ENCODE measurements at places on chromosomes 7 and 10. TPM values are rescaled to one million over a fixed set of nuclear protein-coding genes. Genes with fewer than 3 reads are reported as not detected.

Gene HGF
- not detected for total RNA-seq

Gene PIK3CG
- total RNA-seq: 47.2 TPM

Gene MRLN
- total RNA-seq: not detected

Gene SLC13A1
- not detected for total RNA-seq

Gene OR2A5
- total RNA-seq: not detected

Gene FFAR4
- total RNA-seq: not detected

Gene CHST3
- not detected for total RNA-seq

Gene AOC1
- total RNA-seq: not detected

Gene CNPY1
- total RNA-seq: not detected

Gene POLR2J2
- 16.2 TPM for total RNA-seq

Gene SPDYE5
- not detected for total RNA-seq

Gene DPYSL4
- total RNA-seq: not detected

Gene DENND11
- total RNA-seq: 9.9 TPM

Gene RALA
- total RNA-seq: 31.0 TPM

Gene LRRC61
- total RNA-seq: not detected

Gene C10orf143
- total RNA-seq: 6.1 TPM

GRCh38 chr7:696812-697551 is 29.5 kb upstream of the DNAAF5 start:
- no peak for DNase-seq

DNA sequence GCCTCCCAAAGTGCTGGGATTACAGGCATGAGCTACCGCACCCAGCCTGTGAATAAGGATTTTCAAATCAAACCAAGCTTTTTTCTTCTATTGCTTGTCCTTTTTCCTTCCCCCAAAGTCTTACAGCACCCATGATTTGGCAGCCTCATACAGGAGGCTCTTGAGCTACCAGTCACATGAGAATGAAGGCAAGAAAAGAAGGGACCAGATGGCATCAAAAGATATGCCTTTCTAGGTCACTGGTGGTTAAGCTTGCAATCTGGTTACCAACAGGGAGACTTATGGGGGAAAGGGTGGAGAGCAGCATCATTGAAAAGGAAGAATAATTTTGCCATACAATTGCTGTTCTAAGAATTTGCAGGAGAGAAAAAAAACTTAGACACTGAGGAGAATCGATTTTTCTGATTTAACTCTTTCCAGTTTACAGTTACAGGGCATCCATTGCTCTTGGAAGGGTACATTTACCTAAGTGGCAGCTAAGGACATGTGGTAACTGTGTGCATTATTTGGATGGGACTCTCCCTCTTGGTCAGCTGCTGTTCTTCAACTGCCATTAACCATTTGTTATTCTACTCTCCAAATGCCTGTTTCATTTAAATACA is 29.5 kb downstream of the SMNDC1 start:
- DNase-seq: no peak

DNA sequence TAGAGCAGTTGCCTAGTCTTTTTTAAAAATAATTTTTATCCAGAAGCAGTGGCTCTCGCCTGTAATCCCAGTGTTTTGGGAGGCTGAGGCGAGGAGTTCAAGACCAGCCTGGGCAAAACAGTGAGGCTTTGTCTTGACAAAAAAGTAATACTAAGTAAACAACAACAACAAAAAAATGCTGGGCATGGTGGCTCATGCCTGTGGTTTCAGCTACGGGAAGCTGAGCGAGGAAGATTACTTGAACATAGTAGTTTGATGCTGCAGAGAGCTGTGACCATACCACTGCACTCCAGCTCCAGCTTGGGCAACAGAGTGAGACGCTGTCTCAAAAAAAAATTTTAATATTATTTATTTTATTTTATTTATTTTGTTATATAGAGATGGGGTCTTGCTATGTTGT is 31.3 kb upstream of the TPST1 start:
- DNase-seq: no peak

GRCh38 chr7:34123316-34123715 is 218.0 kb downstream of the BMPER start:
- DNase-seq: no peak

DNA sequence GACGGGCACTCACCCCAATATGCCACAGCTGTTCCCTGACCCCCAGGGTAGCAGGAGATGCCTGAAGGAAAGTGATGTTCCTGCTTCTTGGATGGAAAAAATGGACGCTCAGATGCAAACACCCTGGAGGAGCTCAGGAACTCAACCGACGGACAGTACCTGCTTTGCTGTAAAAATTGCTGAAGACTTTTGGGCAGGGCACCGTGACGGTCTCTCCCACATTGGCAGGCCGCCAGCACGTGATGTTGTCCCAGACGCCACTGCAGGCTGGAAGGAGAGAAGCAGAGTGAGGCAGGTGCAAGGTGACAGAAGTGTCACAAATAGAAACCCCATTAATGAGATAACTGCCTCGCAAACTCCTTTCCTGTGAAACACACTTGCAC is 35.0 kb downstream of the VIPR2 start:
- no peak for DNase-seq

DNA sequence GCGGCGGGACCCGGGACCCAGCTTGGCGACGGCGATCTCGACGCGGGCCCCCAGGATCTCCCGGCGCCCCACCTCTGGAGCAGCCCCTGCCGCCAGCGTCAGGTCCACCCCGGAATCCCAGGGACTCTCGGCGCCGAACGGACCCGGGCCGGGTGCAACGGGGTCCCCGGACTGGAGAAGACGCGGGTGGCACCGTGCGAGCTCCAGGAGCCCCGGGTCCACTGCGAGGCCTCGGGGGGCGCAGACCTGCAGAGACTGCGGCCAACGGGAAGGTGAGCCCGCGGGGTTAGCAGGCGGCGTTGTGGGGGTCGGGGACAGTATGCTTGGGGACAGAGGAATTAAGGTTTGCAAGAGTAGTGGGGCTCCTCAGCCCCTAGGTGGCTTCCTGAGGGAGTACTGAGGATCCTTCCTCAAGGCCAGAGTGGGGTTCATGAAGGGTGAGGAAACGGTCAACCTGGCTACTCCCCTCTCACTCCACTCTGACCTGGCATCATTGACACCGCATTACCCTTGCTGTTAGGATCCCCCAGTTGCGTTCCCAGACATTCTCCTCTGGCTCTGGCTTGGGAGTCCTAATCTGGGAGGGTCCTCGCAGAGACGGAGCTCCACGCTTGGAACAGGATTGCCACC is 353 bp downstream of the EPHB6 start:
- DNase-seq: no peak

DNA sequence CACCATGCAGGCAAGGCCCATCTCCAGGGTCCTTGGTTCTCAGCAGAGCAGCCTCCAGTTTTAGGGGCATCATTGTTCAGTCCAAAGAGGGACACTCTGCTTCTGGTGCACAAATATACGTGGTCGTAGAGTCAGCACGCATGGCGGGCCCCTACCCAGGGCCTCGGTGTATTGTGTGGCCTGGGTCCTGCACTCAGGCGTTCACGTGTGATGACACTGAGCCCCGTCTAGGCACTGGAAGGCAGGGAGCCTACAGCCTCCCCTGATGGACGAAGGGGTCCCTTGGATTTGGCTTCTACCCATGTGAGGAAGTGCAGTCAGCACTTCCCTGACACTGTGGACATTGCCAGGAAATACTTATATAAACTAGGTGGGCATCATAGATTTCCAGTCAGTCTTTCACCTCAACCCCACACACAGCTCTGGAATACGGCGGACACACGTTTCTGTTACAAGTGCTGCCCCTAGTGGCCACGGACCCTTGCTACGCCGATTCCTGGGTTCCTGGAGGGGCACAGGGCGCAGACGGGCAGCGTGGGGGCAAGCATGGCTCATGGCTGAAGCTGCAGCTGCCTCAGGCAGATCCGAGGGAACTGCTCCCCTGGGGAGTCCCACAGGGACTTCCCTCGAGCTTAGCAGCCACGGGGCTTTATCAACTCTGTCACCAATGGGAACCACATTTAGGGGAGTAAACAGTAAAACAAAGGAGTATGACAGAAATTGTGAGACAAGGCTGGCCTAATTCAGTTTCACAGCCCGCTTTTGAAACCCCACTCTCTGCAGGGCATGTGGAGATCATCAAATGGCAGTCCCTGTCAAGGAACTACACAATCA is 25.4 kb downstream of the AIFM2 start:
- DNase-seq: peak; percentile 54

- no peak for DNase-seq
Observed at GRCh38 chr10:82221601-82222149, 346.7 kb downstream of the NRG3 start.

GRCh38 chr10:49356944-49357343 is 38.9 kb downstream of the DRGX start:
- DNase-seq: no peak

- no peak for DNase-seq
Observed at GRCh38 chr10:99742701-99743100, 10.7 kb downstream of the CUTC start.

DNA sequence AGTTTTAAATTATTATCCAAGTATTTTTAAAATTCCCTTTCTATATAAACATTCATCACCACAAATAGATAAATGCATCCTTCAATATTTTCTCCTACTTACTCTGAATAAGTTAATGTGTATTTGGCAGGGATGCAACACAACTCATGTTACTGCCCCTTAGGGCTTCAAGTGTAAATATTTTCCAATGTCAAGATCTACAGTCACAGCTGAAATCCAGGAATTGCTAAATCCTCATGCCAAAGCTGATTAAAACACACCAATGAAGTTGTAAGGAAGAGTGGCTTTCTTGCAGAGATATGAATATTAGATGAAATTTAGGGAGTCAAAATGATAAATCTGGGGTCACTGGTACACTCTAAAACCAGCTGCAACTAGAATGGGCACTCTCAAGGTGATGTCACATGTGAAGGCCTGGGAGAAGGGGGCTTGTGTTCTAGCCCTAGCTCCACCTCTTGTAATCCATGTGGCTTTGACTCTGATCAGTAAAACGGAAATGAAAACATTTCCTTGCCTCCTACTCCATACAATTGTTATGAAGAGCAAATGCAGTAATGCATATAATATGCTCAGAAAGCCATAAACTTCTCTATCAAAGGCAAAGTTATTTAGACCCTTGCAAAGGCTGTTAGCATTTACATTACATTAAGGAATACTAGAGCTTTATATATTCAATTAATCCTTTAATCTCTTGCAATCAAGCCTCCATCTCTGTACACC is 228.1 kb upstream of the NFE2L3 start:
- DNase-seq: no peak

DNA sequence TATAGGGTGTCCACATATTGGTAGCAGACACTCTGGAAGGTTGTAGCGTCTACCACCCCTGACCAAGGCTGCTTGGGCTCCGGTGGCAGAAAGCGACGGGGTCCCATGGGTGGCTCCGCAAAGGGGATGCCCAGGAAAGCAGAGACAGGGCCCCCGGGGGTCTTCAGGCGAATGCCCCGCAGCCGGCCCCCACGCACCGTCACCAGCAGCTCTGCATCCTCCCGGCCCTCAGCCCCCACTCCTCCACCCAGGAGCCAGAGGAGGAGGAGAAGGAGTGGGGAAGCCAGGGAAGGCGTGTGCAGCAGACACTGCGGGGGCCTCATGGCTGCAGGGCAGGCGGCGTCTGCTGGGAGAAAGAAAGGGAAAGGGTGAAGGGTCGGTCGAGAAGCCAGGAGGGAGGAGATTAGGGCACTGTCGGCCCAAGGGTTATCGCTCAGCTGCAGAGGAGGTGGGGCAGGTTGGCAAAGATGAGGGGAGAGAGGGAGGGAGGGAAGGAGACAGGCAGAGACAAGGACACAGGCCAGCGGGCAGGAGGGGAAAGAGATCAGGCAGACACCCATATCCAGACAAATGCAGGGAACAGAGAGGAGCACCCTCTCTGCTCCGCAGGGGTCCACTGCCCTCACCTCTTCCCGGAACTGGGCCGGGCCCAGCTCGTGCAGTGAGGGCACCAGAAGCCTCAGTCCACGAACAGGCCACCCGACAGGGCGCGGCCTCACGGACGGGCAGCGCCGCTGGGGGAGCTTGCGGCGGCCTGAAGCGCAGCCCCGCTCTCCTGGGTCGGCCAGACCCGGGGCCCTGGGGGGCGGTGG is 1.6 kb downstream of the ACHE start:
- no peak for DNase-seq

GRCh38 chr7:23538301-23538700 is 6.5 kb upstream of the TRA2A start:
- no peak for DNase-seq

DNA sequence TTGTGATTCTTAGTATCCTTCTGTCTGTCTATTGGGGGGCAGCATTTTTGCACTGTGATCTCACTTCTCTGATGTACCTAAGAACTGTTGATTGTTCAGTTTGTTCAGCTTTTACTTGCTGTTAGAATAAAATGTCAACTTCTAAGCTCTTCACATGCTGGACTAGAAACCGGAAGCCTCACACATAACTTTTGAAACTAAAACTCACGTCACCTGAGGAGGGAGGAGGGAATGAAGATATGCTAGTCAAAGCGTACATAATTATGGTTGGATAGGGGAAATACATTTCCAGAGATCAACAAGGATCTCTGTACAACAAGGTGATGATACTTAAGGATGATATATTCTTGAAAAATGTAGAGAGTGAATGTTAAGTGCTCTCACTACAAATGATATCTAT is 609.7 kb downstream of the INHBA start:
- DNase-seq: no peak

- DNase-seq: no peak
Observed at GRCh38 chr10:132280646-132281074, 27.1 kb downstream of the STK32C start.

- DNase-seq: no peak
Observed at GRCh38 chr7:26510231-26510957, 218.7 kb downstream of the SNX10 start.

GRCh38 chr10:133464582-133465031 is 10.9 kb downstream of the SCART1 start:
- no peak for DNase-seq

DNA sequence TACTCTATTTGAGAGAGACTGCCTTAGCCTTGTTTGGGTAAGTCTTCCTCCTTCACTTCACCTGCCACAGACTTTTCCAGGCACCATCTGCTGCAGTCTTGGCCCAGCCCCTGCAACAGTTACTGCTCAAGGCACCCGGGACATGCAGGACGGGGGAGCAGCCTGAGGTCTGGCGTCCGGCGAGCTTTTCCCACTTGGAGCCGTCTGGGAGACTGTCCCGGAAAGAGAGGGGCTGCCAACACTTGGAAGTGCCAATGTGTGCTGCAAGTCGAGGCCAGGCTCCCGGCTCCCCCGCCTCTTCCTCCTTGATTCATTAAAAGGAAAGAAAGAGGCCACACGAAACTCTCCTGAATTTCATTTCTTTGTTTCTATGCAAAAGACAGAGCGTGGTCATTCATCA is 13.7 kb downstream of the HTRA1 start:
- no peak for DNase-seq

GRCh38 chr10:45201271-45201670 is 114.1 kb downstream of the OR13A1 start:
- no peak for DNase-seq

GRCh38 chr7:2004841-2005725 is 227.7 kb downstream of the MAD1L1 start:
- peak; percentile 25 for DNase-seq

Data from OCI-LY7 (cell line).